ENCODE measurements at places on chromosomes 13 and 19.

DNA sequence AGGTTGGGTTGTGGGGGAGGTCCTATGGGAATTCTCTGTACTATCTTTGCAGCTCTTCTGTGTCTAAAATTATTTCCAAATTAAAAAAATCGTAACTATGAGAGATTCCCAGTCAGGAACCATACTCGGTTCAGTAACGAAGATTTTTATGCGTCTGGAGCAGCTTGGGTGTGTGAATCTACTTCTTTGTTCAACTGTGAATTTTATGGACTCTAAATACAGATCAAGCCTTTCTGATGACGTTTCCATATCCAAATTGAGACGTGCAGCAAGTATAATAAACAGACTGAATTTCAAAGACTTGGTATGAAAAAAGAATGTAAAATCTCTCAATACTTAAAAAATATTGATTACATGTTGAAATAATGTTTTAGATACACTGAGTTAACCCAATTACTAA lies 30.9 kb downstream of the MLLT1 start:
- no peak for DNase-seq

GRCh38 chr13:29547153-29547552 lies 48.3 kb downstream of the SLC7A1 start:
- DNase-seq: no peak

GRCh38 chr19:55640577-55641425 lies at the start of gene ZNF580:
Gene ZNF580 (plus strand): TSS chr19:55641002. CDS start chr19:55642509, 1,507 bp downstream.
- DNase-seq: peak; percentile 87

- DNase-seq: peak; percentile 79
These were observed 3.5 kb downstream of the KCNN4 start for GRCh38 chr19:43777163-43777695.

DNA sequence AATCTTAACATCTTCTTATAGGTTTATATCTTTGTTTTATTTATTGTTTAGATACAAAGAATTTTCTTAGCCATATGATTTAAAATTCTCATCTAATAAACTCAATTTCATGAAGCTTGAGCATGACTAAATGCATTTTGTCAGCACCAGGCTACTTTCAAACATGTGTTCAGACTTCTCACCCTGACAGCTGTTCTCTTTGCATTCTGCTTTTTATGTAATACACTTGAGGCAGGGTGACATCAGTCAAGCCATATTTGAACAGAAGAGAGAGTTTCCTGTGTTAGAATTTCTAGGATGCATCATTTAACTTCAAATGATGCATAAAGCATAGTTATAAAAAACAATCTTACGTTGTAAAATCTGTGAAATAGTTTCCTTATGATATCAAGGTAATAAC lies 1295.1 kb upstream of the PCDH20 start:
- no peak for DNase-seq

GRCh38 chr13:74868049-74868448 lies 613.9 kb downstream of the TBC1D4 start:
- peak; percentile 34 for DNase-seq

DNA sequence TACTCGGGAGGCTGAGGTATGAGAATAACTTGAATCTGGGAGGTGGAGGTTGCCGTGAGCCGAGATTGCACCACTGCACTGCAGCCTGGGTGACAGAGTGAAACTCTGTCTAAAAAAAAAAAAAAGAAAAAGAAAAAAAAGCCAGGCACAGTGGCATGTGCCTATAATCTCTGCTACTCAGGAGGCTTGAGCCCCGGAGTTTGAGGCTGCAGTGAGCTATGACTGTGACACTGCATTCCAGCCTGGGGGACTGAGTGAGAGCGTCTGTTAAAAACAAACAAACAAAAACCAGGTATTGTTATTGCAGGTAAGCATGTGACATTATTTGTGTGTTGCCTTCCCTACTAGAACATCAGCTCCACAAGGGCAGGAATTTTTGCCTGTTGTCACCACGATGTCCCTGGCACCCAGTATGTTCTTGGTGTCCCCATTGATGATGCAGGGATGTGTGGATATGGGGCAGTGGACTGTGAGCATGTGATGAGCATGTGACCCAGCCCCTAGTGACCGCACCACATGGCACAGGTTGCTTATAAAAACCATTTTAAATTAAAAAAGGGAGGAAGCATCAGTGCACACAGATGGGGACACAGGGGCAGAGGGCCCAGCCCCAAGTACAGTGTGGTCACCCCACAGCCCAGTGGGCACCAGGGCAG lies 1.6 kb upstream of the KANK2 start:
- no peak for DNase-seq

DNA sequence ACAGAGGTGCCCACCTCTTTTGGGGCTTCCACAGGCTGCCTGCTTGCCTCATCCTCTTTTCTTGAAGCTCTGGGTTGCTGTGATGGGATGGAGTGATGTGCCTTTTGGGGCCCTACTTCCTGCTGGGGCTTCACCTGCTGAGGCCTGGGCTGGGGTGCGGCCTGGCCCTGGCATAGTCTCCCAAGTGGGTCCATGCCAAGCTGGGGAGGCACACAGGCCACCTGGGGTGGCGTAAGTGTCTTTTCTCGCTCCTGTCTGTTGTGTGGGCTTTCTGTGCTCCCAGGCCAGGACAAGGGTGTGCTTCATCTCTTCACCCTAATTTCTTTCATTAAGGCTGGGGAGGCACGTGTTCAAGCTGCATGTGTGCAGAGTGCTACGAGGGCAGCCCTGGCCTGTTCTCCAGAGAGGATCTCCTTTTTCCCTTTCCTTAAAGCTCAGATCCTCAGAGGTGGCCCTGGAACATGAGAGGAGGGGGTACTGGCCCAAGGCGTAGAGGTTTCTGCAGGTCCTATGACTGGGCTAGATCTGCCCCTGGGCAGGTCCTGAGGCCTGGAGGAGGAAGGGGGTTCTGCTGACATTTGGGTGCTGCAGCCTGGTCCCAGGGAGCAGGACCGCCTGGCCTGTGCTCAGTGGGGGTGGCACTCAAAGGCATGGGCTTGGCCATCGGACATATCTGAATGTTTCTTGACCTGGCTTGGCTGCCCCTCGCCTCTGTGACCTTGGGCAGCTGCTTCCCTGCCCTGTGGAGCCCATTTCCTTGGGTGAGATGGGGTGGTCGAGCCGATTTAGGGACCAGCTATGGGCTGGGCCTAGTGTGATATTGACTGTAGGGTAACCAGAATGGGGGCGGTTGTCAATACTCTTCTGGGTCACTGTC lies 23.7 kb upstream of the RNF17 start:
- DNase-seq: no peak

GRCh38 chr13:107203146-107203847 lies 635.4 kb upstream of the ARGLU1 start:
- peak; percentile 4 for DNase-seq

DNA sequence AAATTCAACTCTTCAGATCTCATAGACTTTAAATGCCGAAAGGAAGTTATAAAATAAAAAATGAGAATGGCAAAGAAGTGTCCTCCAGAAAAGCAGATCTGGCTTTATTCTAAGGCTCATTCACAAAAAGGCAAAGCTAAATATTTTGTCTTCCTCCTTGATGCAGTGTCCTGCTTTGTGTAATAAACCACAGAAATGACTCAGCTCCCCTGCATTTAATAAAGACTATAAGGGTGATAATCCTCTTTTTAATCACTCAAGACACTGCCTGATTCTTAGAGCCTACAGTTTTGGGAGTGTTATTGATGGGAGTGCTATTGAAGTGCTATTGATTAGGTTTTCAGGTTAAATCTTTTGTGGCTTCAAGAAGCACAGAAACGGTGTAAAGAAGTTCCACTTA lies 482.0 kb downstream of the PCDH20 start:
- no peak for DNase-seq

DNA sequence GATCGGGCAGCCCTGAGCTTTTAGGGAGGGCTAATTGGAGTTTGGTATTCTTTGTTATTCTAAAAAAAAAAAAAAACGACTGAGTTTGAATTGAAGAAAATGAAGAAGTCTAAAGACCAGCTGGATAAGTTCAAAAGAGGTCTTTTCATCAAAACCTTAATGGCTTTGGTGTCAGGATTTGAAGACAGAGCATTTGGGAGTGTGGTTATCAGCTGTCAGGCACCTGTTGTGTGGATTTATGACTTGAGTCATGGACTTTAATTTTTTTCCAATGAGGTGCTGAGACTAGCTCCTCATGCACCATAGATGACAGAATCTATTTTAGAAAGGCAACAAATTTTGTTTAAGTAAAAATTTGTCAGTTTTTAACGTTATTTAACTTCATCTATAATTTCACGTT lies 72.5 kb downstream of the FREM2 start:
- DNase-seq: no peak

GRCh38 chr13:73364736-73365135 lies 305.9 kb downstream of the KLF5 start:
- DNase-seq: no peak
